ENCODE measurements at places on chromosomes 6 and 20.

GRCh38 chr6:27862396-27863066, 49.7 kb downstream of the OR2B2 start:
- peak; percentile 48 for DNase-seq

DNA sequence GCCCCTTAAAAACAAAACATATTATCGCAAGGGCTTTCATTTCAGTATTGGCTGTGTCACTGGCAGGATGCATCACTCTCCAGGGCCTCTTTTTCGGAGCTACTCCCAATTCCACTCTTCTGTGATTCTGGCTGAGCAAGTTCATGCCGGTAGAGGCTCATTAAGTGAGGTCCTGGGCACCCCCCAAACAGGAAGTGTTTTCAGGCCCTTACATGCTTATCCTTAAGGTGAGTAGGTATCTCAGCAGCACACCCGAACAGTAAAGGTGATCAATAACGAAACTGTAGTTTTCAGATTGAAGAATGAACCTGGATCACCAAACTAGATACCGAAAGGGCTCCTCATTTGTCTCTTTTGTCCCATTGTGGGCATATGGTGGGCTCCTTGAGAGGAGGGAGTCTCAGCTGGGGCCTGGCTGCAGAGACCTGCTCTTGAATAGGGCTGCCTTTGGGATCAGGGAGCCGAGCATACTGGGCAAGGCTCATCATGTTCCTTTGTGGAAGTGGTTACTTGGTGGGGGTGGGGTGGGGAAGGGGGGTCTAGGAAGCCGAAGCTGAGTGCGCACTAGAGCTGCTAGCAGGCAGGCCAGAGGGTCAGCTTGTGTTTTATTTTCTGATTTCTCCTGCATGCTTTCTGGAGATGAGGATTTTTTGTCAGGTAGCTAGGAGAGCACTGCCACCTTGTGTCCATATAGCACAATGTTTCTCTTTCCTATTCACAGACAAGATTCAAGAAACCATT, 65.2 kb downstream of the CDS2 start:
- DNase-seq, result peak; percentile 79

GRCh38 chr6:136598048-136598447, 47.8 kb upstream of the MAP7 start:
- no peak for DNase-seq

GRCh38 chr6:91497770-91498169, 910.9 kb upstream of the MAP3K7 start:
- DNase-seq, result no peak

DNA sequence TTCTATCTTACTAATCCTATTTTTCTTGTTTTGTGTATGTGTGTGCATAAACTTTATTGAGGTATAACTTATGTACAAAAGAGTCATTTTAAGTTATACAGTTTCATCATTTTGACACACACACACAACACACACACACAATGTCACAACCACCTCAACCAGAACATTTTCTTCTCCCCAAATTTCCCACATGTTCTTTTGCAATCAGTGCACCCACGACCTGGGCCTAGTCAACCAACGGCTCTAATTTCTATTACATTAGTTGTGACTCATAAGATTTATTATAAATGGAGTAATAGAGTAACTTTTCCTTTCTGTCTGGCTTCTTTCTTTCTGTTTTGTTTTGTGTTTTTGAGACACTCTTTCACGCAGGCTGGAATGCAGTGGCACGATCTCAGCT, 9.8 kb upstream of the POM121L2 start:
- DNase-seq, result peak; percentile 22

GRCh38 chr6:98514073-98514720, 320.2 kb upstream of the POU3F2 start:
- no peak for DNase-seq

GRCh38 chr6:33836806-33837469, 33.1 kb upstream of the MLN start:
- no peak for DNase-seq

GRCh38 chr6:152008779-152009178, 201.3 kb downstream of the ESR1 start:
- no peak for DNase-seq

DNA sequence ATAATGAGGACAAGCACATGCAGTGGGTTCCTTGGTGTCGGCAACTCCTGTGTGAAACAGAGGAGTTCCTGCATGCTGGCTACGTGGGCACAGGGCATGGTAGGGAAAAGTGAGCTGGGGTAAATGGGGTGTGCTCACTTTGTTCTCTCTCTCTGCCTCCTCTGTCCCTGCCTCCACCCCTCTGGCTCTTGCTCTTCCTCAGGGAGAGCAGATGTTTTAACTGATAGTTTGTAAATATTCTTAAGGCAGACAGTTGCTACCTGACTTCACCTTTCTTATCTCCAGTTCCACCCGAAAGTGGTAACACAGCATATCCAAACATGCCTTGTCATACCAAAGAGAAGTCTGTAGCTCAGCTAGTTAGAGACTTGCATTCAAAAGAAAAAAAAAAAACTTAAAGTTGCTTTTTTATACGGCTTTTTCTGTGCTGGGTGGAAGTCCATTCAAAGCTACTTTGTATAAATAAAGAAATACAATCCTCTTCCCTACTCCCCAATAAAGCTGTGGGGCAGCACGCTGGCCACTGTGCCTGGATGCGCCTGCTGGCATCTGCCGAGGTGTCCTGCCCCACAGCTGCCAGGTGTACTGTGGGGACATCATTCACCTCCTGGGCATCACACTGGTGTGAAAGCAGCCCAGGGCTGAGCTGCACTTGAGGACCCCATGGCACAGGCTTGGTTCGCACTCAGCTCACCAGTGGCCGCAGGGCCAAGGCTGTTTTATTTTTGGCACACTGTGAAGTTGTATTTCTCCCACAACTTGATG, 93.6 kb downstream of the FOXC1 start:
- DNase-seq, result no peak

DNA sequence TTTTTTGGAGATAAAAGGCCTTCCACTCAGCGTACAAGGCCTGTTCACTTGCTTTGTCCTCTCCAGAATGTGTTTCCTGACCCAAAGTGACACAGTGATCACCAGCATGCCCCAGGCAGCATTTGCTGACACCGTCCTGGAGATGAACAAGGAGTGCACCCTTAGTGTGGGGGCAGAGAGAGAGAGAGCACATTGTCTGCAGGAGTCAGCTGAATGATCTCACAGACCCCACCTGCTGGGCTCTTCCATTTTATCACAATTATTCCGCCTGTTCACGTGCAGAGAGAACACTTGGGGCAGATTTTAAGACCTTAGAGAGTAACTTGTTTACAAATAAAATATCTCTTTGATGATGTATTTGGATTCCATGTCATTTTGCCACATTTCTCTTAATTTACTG, 22.4 kb upstream of the MAS1L start:
- no peak for DNase-seq

GRCh38 chr20:38173237-38174156, 8.4 kb upstream of the TGM2 start:
- DNase-seq, result peak; percentile 93

- DNase-seq, result no peak
Observed at GRCh38 chr6:30163090-30163917, at the start of gene TRIM15. TSS of gene TRIM15 (plus strand) at chr6:30163546. CDS start at chr6:30163685, 139 bp downstream.

GRCh38 chr20:12723811-12724210, 285.0 kb upstream of the SPTLC3 start:
- DNase-seq, result no peak

DNA sequence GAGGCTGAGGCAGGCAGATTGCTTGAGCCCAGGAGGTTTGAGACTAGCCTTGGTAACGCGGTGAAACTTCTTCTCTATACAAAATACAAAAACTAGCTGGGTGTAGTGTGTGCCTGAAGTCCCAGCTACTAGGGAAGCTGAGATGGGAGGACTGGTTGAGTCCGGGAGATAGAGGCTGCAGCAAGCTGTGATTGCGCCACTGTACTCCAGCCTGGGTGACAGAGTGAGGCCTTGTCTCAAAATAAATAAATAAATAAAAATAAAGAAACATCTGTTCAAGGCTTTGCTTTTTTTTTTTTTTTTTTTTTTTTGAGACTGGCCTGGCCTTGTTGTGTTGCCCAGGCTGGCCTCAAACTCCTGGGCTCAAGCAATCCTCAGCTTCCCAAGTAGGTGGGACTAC, 23.7 kb upstream of the SLC23A2 start:
- DNase-seq, result no peak

GRCh38 chr6:157460182-157460999, 79.4 kb downstream of the ZDHHC14 start:
- no peak for DNase-seq

- DNase-seq, result no peak
Observed at GRCh38 chr6:70377372-70377771, 35.9 kb upstream of the FAM135A start.

GRCh38 chr6:106180208-106180607, 94.1 kb downstream of the PRDM1 start:
- DNase-seq, result no peak

DNA sequence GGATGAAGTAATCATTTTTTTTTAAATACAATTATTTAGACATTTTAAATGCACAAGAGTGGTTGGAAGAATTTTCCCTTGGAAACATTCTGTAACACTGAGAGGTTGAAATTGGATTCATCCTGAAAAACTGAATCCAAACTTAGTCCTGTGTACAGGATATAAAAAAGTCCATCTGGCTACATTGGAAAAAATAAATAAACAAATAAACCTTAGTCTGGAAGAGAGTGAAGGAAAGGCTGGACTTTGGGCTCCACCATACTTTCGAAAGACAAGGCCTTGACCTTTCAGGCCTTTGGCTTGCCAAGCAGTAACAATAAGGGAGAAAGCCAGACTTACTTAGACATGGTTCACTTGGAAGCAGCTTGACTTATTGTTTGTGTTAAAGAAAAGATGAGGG, 664.3 kb downstream of the TENT5A start:
- no peak for DNase-seq

GRCh38 chr20:59782986-59783640, 150.3 kb downstream of the SYCP2 start:
- DNase-seq, result peak; percentile 21

GRCh38 chr6:19845266-19846041, 8.3 kb downstream of the ID4 start:
- DNase-seq, result peak; percentile 8

GRCh38 chr6:83558975-83559374, 46.6 kb downstream of the PRSS35 start:
- no peak for DNase-seq

DNA sequence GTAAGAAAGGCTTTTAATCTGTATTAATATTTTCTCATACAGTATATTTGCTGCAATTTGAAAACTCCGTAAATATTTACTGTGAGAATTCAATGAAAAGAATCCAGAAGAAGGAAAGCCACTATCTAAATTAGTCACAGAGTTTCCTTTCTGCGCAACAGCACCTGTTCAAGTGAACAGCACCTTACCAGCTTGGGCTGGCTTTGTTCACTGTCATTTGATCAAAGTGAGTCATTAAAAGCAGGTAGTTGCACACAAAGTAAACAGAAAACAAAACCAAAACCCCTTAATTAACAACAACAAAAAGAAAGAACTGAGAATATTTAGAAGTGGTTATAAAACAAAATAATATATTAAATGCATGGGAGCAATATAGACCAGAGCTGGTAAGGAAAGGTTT, 12.8 kb downstream of the SMLR1 start:
- DNase-seq, result no peak

- no peak for DNase-seq
Observed at GRCh38 chr6:65819152-65819551, 112.1 kb upstream of the EYS start.

GRCh38 chr6:37626915-37627314, 70.8 kb downstream of the MDGA1 start:
- DNase-seq, result no peak

DNA sequence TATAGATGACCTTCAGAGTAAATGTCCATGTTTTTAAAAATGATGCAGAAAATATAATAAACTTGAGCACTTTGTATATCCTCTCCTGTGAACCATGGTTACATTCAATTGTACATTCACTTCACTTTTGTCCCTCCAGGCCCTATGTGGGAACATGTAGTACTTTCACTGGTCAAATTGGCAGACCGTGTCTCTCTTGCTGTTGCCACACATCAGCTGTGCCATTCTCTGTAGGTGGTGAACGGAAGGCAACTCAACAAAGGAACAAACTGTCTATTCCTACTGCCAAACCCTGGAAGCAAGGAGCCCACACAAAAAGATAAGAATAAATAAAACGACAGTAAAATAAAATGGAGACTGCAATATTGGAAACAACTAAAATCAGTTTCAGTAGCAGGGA, 2.0 kb downstream of the ROS1 start:
- DNase-seq, result no peak

Measured in iris pigment epithelial cell (primary cell).